ENCODE measurements at places on chromosomes 12 and 14.

GRCh38 chr14:77007975-77008421 is 20.5 kb downstream of the IRF2BPL start:
- DNase-seq, result no peak

- DNase-seq, result no peak
Observed at GRCh38 chr14:59788176-59788575, 82.4 kb downstream of the RTN1 start.

DNA sequence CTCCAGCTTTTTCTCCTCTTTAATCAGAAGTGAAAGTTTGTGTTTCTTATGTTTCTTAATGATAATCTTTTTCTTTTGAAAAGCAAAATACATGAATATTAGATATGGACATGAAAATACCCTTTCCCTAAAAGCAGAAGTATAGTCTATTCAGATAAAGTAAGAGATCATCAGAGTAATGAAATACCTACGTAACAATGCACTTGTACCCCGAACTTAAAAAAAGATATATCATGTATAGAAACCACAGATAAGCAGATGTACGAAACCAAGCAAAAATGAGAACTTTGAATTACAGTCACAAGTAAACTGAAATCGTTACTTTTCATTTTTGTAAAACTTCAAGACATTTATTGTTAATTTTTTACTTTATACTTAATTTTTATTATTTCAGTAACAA is 1.5 kb upstream of the GPR65 start:
- no peak for DNase-seq

DNA sequence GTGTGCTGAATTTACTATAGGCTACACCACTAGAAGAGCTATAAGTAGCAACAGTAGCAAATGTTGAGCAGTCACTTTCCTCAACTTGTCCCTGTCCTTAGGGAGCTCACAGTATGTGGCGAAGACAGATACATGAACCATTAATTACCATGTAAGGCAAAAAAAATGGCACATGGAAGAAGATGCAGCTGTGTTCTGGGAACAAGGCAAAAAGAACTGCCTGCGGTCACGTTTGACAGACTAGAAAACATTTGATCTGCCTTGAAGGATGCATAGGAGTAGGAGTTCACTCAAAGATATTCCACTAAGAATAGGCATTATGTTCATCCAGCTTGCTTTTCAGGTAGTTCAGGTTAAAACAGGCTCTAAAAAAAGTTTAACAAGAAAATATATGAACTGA is 46.5 kb upstream of the IFNG-AS1 start:
- DNase-seq, result no peak
